ENCODE measurements at places on chromosomes 16 and 17.

- peak; percentile 84 for DNase-seq
These were observed 209.4 kb downstream of the SEC14L1 start for GRCh38 chr17:77349976-77350830.

DNA sequence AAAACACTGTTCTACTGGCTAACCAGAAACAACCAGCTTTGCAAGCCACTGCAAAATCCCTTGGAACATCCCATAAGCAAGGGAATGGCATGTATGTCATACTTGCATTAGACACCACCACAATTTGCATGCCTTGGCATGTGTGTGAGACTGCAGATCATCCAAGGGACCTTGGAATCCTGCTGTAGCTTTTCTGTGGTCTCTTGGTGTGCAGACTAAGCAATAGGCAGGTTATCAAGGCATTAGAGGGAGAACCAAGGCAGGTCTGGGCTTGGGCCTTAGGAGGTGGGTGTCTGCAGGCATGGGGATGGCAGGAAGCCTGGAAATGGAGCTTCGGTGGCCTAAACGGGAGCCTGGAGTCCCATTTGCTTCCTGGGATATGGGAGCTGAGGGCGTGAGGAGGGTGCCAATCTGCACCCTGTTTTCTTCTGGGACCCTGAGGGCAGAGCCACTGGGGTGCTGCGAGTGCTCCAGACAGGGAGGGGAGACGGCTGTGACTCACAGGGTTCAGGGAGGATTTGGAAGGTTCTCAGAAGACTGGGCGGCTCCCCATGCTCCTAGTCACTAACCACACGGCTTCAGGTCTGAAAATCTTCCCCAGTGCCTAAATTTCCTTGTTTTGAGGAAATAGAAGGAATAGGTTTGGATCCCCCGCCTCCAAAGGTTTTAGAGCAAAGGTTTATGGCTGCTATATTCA lies 36.6 kb downstream of the FAM20A start:
- DNase-seq, result no peak

- DNase-seq, result no peak
These were observed 72.5 kb upstream of the IRX3 start for GRCh38 chr16:54359081-54359480.

GRCh38 chr17:39872751-39873150 lies 4.7 kb downstream of the ZPBP2 start:
- peak; percentile 41 for DNase-seq

DNA sequence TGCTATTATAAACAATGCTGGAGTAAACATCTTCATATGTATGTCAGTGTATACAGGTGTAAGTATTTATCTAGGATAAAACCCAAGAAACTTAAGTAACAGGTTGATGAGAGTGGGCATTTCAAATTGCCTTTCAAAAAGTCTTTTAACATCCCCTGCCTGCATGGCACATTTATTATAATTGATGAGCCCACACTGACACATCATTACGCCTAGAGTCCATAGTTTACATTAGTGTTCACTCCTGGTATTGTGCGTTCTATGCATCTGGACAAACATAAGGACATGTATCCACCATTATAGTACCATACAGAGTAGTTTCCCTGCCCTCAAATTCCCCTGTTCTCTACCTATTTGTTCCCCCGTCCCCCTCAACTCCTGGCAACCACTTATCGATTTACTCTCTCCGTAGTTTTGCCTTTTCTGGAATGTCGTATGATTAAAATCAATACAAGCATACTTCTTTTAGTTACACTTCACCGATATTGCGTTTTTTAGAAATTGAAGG lies 53.7 kb downstream of the NACA2 start:
- DNase-seq, result no peak

DNA sequence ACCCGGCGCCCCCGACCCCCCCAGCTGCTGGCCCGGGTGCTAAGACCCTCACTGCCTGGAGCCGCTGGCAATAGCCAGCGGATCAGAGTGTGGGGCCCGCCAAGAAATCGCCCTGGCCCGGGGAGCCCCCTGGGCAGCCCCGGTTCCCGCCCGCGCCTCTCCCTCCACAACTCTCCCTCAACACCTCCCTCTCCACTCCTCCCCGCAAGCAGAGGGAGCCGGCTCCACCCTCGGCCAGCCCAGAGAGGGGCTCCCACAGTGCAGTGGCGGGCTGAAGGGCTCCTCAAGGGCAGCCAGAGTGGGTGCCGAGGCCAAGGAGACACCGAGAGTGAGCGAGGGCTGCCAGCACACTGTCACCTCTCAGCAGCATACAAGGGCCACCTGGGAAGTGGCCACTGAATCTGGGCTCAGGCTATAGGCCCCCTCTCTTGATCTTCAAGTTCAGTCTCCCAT lies 385.5 kb downstream of the SEC14L1 start:
- no peak for DNase-seq

GRCh38 chr16:68700831-68701230 lies 36.3 kb upstream of the CDH1 start:
- no peak for DNase-seq

GRCh38 chr16:62738666-62739460 lies 702.6 kb upstream of the CDH8 start:
- no peak for DNase-seq

DNA sequence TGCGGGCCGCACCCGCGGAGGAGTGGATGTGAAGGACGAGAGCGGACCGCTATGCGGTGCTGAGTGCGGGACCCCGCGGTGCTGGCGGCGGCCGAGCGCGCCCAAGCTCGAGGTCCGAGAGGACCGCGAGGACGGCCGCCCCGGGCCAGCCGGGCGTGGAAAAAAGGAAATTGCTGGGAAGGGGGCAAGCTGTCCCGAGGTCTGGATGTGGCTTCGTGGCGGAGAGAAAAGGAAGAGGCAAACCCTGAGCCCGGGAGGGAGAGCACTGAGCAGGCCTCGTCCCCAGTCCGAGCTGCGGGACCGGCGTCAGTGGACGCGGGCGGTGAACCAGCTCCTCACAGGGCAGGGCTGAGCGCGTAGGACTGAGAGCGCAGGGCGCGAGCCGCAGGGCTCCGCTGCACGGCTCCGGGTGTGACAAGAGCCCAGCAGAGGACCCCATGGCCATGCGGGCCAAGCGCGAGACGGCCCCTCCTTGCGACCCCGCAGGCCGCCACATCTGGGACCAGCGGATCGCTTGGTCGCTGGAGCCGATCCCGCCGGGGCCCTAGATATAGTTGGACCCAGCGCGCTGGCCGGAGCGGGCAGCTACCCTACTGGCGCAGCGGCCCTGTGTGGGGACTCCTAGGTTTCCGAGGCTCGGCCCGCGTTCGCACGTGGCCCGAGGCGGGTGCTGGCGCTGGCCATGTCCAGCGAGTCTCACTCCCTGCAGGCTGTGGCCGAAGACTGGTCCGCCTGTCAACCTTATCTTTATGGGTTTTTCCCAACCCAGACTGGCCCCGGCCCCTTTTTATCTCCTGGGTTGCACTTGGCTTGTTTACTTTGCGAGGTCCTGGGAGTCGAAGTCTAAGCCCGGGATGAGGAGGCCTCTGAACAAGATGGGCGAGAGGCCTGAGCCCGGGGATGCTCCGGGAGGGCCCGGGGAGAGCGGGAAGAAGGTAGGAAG lies 2.4 kb downstream of the TBX4 start:
- no peak for DNase-seq

GRCh38 chr16:73737637-73738036 lies 559.0 kb upstream of the PSMD7 start:
- DNase-seq, result no peak

GRCh38 chr17:74343526-74344284 lies 17.7 kb downstream of the KIF19 start:
- no peak for DNase-seq

GRCh38 chr16:24396350-24397271 lies 140.5 kb downstream of the CACNG3 start:
- DNase-seq, result no peak

DNA sequence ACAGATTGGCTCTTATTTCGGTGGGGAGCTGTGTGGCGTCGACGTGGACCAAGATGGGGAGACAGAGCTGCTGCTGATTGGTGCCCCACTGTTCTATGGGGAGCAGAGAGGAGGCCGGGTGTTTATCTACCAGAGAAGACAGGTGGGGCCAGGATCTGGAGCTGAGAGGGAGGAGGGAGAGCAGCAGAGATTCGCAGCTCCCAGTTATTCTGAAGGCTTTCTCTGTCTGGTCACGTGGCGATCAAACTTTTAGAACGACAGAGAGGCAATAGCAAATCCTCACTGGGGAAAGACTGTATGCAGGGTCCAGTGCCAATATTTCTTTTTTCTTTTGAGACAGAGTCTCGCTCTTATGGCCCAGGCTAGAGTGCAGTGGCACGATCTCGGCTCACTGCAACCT lies 22.2 kb downstream of the ITGAL start:
- DNase-seq, result no peak

DNA sequence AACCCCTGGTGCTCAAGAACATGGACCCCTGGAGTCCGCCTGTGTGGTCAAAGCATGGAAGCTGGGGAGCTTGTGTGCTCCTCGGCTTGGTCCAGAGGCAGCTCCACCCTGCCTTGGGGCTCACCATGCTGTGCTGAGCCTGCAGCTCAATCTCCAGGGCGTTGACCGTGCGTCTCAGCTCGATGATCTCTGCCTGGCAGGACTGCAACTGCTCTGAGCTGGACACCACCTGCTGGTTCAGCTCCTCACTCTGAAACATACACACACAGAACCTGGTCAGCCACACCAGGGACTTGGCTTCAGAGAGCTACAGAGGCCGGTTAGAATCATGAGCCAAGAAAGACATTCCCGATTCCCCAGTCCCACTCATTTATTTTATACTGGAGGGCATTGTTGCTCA lies 2.7 kb downstream of the KRT35 start:
- DNase-seq, result no peak

- peak; percentile 19 for DNase-seq
These were observed 219.2 kb downstream of the C16orf78 start for GRCh38 chr16:49592546-49593423.

- peak; percentile 26 for DNase-seq
These were observed 206.8 kb downstream of the CA10 start for GRCh38 chr17:51951741-51952140.
